ENCODE measurements at places on chromosomes 7 and 10.

DNA sequence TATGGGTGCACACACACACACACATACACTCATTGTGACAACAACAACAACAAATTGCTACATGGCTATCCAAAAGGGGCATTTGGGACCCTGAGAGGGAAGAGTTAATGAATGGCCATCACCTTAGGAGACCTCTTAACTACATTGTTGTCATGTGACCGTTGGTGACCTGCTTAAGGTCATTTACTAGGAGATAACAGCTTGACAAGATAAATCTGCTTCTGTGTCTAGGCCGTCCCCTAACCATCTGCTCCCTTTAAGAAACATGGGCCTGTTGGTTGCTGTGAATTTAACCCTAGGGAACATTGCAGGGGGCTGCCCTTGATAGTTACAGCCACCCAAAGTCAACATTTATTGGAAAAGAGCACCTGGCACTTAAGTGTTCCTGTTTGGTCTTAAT, 29.7 kb downstream of the C1QL3 start:
- ATAC-seq: no peak

DNA sequence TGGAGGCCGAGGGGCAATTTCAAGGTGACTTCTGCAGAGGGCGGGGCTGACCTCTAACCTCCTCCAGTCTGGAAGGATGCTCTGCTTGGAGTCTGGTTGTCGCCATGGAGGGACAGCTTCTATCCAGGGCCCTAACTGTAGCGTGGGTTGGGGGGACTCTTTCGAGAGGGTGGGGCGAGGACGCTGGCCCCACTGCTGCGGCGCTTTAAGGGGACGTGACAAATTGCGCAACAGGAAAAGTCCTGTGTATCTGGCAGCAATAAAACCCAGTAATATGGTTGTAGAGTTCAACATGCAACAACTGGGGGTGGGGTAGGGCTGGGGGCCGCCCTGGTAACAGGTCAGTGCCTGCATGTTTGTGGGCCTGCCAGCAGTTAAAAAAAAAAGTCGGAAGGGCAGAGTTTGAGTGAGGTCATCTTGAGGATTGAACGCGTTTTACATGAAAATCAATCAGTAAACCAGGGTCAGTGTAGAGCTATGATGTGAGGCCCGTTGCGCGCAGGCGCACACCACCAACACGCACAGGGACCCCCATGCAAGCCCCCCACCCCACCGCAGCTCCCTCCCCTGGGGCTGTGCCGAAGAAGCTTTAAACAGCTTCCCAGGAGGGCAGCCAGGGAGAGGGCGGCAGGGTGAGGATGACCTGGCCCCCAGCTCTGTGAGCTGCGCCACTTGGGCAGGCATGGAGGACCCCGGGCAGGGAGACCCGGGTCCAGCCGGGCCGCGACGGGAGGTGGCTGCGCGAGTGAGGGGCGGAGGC, 4.3 kb downstream of the SHH start:
- ATAC-seq: no peak

DNA sequence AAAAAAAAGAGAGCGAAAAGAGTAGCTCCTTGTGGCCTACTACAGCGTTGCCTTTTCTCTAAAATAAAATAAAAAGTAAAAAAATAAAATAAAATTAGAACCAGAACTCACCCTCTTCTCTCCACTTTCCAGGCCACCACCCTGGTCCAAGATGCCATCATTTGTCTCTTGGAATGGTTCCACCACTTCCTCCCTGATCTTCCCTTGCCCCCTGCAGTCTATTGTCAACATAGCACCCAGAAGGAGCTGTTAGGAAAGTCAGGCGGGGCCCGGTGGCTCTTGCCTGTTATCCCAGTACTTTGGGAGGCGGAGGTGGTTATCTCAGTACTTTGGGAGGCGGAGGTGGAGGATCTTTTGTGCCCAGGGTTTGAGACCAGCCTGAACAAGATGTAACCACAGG, 7.6 kb upstream of the GRID2IP start:
- ATAC-seq: peak; percentile 43

GRCh38 chr10:4448030-4448429, 378.0 kb upstream of the AKR1E2 start:
- no peak for ATAC-seq

DNA sequence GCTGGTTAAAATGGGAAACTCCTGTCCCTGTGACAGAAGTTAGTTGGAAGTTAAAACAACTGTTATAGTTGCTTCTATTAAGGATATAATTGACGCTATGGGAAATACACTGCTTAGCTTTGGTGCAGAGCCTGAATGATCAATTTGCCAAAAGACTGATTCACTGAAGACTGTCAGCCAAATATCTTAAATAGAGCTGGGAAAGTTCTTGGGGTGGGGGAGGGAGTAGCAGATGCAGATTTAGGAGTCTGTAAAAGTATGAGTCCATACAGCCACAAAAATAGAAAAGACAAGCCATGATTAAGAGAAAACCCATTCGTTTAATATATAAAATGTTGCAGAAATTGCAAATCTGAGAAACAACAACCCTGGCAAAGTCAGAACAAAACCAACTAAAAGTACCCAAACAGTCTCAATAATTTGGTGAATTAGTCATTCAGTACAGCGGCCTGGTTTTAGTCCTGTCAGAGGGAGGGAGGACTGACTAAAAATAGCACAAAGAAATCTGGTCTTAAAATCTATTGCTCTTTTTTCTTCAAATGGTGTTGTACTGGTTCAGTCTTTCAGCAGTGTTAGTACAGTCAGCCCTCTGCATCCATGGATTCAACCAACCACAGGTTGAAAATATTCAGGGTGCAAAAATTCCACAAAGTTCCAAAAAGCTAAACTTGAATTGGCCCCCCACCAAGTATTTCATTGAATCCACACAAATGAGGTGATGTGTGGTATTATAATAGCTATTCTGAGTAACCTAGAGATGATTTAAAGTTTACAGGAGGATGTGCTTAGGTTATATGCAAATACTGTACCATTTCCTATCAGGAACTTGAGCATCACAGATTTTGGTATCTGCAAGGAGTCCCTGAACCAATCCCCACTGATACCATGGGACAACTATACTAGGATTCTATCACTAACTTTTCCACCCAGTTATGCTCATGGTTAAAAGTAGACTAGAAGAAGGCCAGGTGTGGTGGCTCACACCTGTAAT, 30.0 kb downstream of the STK17A start:
- ATAC-seq: no peak

GRCh38 chr7:123004931-123005330, 9.4 kb upstream of the TAS2R16 start:
- no peak for ATAC-seq

- ATAC-seq: no peak
These were observed 12.6 kb upstream of the OR6B1 start for GRCh38 chr7:143987513-143987912.

DNA sequence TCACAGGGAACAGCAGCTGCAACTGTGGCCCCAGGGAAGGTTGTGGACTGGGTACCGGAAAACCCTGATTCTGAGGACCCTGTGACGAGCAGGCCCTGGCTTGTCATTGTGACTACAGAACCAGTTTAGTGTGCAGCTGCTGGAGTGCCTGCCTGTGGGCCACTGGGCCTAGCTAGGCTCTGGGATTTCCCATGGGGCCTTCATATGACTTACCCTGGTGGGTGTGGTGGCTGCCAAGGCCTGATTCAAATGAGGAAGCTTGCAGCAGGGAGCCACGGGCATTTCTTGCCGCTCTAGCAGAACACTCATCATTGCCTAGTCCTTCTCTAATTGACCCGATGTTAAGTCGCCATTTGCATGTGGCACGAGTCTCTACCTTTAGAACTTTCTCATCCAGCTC, 14.7 kb upstream of the CAMK2G start:
- ATAC-seq: peak; percentile 91

DNA sequence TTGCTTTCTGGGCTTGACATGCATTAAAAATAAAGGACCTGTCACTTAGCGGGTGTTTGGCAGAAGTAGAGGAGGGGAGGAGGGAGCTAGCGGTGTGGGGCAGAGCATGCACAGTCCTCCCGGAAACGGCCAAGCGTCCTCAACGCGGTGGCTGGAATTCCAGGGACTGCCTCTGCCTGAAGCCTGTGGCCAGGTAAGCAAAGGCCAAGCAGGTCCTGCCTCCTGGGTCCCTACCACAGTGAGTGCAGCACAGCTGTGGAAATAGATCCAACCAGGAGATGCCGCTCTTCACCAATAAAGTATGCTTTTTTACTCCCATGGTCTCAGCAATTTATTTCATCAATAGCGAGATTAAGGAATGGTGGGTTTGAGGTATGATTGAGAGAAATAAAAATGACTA, 323.4 kb downstream of the WDR37 start:
- ATAC-seq: no peak

DNA sequence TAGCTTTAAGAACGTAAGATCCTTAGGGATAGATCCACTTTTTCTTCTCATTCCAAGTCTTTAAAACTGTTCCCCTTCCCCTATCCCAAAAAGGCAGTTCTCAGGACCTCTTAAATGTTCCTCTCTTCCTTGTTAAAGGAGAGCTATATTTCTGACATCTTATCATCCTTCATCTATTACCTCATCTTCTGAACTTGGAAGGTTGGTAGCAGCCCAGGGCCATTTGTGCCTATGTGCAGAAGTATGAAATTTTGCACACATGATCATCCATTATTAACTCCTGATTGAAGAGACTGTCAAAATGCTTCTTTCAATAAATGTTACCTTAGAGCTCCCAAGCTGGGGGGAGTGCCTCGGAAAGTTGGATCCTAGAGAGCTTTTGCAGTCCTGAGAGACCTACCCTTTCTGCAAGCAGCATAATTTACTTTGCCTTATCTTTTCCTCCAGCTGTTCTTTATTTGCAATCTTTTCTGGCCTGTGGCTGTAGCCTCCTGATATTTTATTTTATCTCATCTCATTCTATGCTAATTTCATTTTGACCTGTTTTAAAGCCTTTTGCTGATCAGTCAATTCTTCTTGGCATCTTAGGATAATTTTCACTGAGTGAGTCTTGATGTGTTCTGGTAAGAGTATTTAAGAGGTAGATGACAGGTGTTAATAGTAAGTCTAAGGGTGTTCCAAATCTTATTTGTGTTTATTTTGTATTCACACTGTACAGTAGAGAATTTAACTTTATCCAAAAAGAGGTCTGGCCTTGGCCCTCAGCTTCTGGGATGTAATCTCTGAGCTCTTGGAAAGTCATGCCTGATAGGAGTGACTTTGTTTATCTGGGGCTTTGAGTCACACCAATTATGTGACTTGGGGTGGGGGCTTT, 135.0 kb upstream of the PDLIM1 start:
- ATAC-seq: no peak

DNA sequence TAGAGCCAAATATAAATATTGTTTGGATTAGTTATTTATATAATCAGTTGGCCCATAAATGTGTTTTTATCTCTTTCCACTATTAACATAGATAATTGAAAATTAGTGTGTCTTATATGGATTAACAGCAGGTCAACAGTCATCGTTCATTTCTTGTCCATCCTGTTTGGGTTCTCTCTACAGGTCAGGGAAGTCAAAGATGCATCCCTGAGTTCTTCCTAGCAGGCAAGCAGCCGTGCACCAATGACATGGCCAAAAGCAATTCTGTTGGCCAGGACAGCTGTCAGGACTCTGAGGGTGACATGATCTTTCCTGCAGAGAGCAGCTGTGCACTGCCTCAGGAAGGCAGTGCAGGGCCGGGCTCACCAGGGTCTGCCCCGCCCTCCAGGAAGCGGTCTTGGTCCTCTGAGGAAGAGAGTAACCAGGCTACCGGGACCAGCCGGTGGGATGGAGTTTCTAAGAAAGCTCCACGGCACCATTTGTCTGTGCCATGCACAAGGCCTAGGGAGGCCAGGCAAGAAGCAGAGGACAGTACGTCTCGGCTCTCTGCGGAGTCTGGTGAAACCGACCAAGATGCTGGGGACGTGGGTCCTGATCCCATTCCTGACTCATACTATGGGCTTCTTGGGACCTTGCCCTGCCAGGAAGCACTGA, 15.9 kb downstream of the FBH1 start:
- ATAC-seq: peak; percentile 68

DNA sequence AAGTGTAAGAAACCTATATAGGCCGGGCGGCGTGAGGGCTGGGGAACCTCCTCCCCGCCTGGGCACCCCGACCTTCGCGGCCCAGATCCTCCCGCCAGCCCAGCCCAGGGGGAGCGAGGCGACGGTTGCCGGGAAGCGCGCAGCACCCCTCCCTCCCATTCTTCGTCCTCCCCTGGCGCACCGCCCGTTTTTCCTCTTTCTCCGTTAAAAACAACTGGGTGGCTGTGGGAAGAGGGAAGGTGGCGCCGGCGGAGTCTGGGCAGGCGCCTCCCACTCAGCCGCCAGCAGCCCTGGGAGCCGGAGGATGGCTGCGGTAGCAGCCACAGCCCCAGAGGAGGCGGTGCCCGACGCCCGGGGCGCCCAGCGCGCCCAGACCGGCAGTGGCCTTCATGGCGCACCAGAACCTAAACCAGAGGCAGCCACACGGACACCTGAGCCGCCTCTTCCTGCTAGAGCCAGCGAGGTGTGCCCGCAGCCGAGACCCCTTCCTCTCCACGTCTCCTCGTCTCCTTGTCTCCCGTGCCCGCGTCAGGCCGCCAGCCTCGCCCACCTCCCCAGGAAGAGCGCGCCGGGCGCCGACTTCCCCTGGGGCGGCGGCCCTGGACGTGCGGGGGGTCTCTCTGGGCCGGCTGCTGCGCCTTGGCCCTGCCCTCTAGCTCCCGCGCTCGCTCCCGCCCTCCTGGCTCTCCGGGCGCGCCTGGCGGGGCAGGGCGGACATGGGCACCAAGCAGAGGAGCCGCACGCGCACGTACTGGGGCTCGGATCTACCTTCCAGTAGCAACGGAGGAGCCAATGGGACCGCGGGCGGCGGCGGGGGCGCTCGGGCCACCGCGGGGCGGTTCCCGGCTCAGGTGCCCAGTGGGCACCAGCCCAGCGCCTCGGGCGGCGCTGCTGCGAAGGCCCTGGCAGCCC, 32.8 kb upstream of the SFTPD start:
- ATAC-seq: peak; percentile 82

DNA sequence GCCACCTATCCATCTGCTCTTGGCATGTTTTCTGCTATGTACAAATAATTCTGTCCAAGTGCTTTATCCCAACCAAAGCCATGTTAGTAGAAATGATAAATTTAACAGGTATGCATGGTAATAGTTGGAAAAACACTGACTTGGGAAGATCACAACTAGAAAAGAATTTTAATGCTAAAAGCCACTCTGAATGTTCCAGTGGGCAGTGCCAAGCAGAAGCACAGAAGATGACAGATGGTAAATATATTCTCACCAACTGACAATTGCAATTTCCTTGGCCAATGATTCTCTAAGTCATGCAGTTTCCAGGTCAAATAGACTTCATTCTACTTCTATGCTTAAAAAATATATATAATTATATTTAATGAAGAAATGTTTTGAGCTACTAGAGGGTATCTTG, 83.6 kb upstream of the SEMA3C start:
- no peak for ATAC-seq
